ENCODE measurements at places on chromosomes 12 and 14.

DNA sequence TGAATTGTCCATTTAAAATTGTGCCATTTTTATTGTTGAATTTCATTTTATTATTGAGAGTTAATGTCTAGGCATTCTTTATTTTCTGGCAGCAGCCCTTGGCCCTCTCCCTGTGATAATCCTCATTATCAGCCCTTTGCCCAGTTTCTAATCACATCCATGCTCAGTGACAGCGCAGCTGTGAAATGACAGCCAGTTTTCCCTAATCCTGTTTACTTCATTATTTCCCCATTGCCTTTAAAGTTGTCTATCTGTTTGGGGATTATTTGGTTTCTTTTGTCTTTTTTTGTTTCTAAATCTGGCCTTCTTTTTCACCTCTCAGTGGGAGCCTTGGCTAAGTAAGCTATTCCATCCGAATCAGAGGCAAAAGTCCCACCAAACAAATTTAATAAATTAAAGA is 476.9 kb downstream of the SLC6A15 start:
- DNase-seq, result no peak

GRCh38 chr12:113818283-113818682 is 147.8 kb downstream of the RBM19 start:
- no peak for DNase-seq

DNA sequence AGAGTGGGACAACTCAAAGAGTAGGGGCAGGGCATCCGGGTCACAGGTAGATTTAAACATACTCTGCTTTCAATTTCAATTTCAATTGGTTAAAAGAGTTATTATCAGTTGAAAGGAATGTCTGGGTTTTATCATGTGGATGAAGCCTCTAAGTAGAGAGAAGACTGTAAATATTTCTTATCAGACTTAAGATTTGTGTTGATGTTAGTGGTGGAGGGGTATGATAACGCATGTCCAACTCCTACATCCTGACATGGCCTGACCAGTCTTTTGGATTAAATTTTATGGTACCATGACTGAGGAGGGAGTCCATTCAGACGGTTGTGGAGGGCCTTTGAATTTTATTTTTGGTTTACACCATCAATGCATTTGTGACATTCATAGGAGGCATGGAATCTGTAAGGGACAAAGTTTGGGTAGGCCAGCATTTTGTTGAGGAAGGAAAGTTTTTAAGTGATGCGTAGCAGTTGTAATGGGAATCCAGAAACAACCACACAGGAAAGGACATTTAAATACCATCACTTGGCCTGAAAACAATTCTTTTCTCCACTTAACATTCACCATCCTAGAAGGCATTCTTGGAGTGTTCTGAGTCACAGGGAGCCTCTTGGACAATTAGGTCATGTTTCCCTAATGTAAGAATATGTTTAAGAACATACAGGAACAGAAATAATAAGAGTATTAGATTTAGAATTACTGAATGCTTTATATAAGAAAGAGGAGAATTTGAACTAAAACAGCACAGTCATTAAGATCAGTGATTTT is 371.9 kb downstream of the ATP23 start:
- no peak for DNase-seq

GRCh38 chr12:29333178-29333577 is 47.8 kb downstream of the ERGIC2 start:
- DNase-seq, result no peak

- peak; percentile 61 for DNase-seq
These were observed 10.7 kb downstream of the STAC3 start for GRCh38 chr12:57240066-57240921.

DNA sequence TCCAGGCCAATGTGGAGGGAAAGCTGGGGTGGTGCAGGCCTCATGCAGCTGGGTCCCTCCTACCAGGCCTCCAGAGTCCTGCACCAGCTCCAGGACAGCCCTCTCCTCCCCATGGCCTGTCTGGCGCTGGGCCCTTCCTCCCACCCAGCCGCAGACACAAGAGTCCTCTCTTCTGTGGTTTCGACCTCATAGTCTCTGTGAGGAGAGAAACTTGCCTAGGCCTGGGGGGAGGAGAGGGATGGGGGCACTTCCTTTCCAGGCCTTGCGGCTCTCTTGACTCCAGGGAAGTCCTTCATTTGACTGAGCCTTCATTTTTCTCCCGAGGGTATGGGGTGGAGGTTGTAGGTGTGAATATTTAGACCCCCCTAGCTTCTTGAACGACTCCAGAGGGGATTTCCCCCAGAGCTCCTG is 2.3 kb downstream of the MMP14 start:
- peak; percentile 84 for DNase-seq

DNA sequence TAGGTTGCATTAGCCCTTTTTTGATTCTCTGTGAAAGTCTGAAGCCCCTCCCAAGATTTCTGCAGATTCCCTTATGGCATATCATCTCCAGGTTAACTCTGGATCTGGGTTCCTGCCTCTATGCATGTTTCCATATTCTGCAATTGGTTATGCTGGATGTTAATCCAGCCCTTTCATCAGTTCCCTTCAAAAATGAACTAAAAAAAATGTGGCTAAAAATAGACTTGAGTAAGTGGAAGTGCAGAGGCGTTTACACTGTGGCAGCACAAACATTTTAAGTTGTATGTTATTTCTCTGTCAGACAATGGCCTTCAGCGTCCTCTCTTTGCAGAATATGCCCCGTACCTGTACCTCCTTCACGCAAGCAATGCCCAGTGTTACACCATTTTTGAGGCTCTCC is 11.4 kb downstream of the MGST1 start:
- peak; percentile 68 for DNase-seq

- peak; percentile 27 for DNase-seq
These were observed 149.4 kb downstream of the ADGRD1 start for GRCh38 chr12:131102991-131103668.

DNA sequence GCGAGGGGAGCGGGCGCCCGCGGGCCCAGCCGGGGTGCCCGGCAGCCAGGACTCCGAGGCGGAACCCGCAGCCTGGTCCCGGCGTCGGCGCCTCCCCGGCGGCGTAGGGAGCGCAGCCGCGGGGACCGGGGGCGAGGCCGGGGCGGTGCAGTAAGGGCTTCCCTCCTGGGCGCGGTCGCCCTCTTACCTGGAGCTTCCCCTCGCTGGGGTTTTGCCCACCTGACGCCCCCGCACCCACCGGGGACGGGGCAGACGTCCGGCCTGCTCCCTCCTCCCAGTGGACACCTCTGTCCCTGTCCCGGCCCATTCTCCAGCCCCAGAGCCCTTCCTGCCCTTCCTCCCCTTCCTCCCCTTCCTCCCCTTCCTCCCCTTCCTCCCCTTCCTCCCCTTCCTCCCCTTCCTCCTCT is 413 bp upstream of the TUBA1C start:
- no peak for DNase-seq

DNA sequence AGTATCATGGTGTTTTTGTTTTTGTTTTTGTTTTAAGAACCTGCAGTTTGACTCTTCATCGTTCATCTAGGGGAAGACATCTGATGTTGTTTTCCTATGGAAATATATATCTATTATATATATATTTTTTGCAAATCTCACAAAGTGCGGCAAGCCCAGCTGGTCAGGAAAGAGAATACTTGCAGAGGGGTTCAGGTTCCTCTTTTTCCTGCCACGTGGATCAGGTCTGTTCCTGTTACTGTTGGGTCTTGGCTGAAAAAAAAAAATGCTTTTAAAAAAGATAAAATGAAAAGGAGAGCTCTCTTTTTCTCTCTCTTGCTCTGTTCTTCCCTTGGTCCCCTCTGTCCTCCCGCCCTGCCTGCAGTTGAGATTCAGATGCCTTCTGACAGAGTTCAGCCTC is 179.4 kb upstream of the BCL2L14 start:
- DNase-seq, result peak; percentile 46

DNA sequence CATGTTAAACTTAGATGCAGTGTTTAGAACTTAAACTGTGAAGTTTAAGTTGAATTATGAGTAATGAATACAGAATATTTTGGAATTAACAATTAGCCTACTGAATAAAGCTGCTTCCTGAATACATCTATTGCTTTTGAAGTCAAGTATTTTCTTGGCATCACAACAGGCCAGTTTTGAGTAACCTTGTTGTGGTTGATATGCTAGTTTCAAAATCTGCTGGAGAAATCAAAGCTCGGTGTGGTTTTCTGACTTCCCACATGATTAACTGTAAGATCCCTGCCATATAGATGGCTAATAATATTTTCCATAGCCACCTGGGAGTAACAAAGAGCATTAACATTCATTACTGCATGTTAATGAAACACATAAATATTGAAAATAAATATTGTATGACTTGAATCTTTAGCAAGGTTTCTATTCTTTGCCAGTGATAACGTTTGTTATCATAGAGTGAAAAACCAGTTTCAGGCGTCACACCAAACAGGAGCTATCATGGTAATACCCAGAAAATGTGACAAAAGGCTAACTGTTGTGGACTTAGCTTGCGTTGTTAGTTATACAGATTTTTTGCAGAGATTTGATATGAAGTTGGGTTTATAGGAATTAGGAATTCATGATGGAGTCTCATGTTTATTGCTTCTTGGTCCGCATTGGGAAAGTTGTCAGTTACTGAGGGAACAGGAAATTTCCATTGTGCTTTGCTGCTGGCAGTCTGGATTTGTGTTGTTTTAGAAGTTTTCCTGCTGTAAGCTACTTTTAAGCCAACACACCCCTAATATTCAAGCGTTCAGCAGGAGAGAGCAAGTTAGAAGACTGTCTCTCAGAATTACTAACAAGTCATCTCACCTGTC is 32.1 kb downstream of the PPFIBP1 start:
- DNase-seq, result peak; percentile 27

- DNase-seq, result no peak
These were observed 11.0 kb upstream of the MLXIP start for GRCh38 chr12:122067548-122067947.

GRCh38 chr12:122148657-122149056 is 25.4 kb downstream of the IL31 start:
- peak; percentile 58 for DNase-seq

DNA sequence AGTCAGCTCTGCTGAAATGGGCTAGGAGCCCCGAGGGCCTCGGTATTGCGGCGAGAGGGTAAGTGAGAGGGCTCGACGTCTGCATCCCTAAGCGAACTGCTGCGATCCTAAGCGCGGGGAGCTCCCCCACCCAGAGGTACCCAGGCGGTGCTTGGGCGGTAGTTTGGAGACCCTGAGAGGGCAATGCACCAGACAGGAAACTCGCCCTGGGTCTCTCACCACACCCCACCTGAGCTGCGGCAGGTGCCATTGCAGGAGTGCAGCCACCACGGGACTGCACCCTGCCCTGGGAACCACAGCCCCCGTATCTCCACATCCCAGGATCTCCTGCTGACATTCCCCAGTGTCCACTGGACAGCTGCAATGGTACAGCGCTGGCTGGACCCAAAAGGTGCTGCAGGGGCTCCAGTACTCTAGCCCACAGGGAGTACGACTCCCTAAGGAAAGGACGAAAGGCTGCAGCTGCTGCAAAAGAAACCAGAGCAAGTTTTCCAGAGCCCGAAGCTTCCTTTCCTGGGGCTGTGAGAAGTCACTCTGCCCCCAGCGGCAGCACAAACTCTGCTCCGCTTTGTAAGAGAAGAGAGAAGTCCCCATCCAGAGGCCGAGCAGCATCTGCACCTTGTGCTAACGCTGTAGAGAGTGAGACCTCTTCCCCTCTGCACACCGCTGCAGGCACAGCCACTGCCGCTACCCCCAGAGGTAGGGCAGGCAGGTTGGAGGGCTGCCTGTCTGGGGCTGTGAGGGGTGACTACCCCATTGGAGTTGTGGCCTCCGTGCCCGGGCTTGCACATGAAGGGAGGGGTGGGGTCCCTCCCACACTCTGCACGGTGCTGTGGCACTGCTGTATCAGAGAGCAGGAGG is 31.1 kb upstream of the MON2 start:
- peak; percentile 39 for DNase-seq

DNA sequence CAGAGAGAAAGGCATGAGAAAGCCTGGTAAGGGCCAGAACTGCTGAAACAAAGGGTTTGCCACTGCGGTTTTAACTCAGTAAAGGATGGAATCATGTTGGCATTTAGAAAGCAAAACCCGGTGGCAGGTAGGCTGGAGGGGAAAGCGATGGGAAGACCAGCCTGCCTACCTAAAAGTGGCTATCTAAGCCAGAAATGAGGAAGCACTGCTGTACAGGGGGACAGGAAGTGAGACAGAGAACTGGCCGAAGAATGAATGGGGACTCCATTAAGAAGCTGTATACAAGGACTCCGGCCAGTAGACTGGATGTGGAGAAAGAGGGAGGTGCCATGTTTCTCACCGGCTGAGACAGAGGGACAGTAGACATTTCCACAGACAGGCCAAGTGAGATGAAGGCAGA is 48.2 kb downstream of the PPM1H start:
- DNase-seq, result peak; percentile 42

DNA sequence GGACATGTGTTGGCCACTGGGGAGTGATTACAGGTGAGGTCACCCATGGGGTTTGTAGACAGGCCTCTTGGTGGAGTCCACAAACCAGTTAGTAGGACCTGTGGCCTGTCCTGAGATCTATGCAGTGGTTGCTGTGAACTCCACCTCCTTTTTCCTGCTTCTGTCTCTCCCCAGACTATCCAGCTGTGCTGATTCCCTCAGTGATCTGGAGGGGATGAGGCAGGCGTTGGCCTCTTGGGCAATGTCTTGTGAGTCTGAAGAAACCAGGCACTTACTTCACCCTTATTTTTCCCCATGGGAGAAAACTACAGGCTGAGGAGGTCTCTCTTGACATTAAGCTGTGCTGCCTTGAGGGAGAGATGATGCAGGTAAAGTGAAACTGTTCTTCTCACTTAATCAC is 257.2 kb upstream of the PRICKLE1 start:
- peak; percentile 44 for DNase-seq

- peak; percentile 72 for DNase-seq
These were observed 66.7 kb downstream of the AACS start for GRCh38 chr12:125131958-125132357.

- no peak for DNase-seq
These were observed 4.0 kb downstream of the MAPKAPK5 start for GRCh38 chr12:111846016-111846415.

Data from MV-4-11 (cell line).